ENCODE measurements at places on chromosomes 1 and 21.

- DNase-seq: no peak
These were observed 84.3 kb downstream of the LTN1 start for GRCh38 chr21:28908351-28908750.

- no peak for DNase-seq
These were observed 579 bp upstream of the TENT5C start for GRCh38 chr1:117605164-117605773.

GRCh38 chr1:206609229-206609991, 2.9 kb downstream of the EIF2D start:
- no peak for DNase-seq

- DNase-seq: no peak
These were observed 520.5 kb downstream of the SMYD3 start for GRCh38 chr1:245986404-245987218.

DNA sequence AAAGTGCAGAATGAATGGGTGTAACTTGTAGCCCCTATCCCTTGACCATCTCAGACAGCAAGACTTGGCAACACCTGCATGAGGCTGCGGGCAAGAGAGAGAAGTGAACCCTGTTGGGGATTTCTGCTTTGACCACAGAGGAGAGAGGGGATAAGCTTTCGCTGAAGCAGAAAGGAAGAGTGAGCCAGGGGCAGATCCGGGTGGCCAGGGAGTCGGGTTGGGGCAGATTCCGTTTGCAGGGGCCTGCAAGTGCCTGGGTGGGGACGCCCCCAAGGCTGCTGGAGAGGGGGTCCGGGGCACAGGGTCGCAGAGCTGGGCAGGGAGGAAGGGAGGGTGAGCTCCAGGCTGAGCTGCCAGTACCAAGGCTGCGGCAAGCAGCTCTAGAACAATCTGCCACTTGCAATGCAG, 25.3 kb upstream of the PIK3CD start:
- no peak for DNase-seq

DNA sequence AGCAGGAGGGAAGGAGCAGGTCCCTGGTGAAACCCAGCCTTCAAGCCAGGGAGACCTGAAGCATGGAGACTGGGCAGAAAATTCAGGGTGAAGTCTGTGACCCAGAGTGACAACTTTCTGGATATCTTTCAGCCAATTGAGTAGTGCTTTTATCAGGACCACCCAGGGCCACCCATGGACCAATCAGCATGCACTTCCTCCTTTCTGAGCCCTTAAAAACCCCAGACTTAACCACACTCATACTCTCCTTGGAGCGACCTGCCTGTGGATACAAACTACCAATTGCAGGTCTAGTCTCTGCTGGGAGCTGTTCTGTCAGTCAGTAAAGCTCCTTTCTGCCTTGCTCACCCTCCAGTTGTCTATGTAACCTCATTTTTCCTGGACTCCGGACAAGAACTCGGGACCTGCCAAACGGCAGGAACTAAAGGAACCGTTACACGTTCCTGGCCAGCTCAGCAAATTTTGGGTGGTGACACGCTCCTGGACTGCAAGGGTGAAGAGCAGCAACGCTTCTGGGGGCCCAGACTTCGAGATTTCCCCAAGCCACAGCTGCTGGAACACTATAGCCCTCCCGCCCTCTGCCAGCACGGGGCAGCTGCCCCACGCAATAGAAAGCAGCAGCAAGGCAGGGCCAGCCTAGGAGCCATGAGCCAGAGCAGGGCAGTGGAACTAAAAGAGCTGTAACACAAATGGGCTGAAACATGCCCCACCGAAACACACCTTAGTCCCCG, 1183.4 kb downstream of the AMY1C start:
- DNase-seq: no peak

DNA sequence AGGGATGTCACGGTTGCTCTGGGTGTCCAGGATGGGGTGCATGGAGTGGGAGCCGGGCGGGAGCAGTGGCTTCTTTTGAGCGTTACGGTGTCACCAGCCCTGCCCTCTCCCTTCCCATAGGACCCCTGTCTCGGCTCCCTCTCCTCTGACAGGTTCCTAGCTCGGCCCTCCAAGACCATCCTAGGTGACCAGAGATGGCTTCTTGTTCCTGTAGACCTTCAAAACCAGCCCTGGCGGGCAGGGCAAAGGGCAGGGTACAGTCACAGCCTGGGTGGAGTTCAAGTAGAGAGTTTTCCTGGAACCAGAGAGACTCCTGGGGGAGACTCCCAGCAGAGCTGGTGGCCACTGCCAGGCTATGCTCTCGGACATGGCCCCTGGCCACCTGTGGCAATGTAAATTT, 345.6 kb upstream of the AJAP1 start:
- no peak for DNase-seq

DNA sequence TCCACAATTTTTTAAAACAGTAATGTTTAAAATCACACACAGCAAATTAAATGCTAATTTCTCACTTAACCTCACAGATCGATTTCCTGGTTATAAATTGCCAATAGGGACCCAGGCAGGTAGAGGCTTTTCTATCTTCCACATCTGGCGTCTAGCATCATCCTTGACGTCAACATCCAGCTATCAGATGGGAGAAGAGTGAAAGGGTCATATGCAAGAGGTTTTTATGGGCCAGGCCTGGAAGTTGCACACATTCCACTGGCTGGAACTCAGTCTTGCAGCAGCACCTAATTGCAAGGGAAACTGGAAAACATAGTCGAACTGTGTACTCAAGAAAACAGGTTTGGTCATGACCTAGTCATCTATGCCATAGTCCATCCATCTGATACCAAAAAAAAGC, 6.0 kb upstream of the EEIG2 start:
- DNase-seq: no peak

DNA sequence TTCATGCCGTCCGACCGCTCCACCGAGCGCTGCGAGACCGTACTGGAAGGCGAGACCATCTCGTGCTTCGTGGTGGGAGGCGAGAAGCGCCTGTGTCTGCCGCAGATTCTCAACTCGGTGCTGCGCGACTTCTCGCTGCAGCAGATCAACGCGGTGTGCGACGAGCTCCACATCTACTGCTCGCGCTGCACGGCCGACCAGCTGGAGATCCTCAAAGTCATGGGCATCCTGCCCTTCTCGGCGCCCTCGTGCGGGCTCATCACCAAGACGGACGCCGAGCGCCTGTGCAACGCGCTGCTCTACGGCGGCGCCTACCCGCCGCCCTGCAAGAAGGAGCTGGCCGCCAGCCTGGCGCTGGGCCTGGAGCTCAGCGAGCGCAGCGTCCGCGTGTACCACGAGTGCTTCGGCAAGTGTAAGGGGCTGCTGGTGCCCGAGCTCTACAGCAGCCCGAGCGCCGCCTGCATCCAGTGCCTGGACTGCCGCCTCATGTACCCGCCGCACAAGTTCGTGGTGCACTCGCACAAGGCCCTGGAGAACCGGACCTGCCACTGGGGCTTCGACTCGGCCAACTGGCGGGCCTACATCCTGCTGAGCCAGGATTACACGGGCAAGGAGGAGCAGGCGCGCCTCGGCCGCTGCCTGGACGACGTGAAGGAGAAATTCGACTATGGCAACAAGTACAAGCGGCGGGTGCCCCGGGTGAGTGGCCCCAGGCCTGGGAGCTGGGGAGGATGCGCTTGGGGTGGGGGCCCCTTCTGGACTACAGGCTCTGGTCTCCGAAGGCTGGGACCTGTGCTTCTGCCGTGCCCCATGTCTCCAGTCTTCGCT, 1.1 kb downstream of the SKI start:
- no peak for DNase-seq

DNA sequence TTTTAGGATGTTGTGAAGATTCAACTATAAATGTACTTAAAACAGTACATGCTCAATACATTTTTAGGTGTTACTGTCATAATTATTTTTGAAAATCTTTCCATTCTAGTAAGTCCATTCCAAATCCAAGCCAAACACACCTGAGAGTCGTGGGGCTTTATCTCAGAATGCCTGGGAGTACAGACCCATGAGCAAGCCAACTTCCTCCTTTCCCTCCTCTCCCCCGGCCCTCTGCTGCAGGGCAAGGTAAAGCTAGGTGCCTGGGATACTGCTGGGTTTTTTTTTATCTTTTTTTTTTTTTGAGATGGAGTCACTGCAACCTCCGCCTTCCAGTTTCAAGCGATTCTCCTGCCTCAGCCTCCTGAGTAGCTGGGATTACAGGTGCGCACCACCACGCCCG, 16.5 kb downstream of the TMEM51 start:
- no peak for DNase-seq

- DNase-seq: no peak
These were observed 70.7 kb downstream of the KCNJ6 start for GRCh38 chr21:37845535-37845934.

DNA sequence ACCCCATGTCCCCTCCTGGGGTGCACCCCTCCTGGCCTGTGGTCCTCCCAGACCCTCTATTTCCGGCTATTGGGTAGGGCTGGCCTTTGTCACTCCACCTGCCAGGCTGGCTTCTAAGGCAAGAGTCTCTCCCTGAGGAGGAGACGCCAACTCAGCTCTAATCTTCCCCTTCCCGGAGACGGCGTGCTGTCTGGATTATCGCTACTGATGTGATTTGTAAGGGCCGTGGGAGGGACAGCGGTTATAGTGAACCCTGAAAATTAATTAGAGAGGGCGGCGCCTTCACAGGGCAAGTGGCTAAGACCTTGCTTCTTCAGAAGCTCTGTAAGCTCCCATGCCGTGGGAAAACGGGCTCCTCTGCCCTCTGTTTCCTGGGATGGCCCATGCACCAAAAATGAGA, 207.0 kb upstream of the VAMP3 start:
- no peak for DNase-seq

- no peak for DNase-seq
These were observed 48.1 kb upstream of the MPC2 start for GRCh38 chr1:167984886-167985489.

GRCh38 chr1:85976516-85977205, 179.9 kb downstream of the COL24A1 start:
- no peak for DNase-seq

GRCh38 chr1:231207437-231207836, 33.6 kb upstream of the GNPAT start:
- DNase-seq: no peak

DNA sequence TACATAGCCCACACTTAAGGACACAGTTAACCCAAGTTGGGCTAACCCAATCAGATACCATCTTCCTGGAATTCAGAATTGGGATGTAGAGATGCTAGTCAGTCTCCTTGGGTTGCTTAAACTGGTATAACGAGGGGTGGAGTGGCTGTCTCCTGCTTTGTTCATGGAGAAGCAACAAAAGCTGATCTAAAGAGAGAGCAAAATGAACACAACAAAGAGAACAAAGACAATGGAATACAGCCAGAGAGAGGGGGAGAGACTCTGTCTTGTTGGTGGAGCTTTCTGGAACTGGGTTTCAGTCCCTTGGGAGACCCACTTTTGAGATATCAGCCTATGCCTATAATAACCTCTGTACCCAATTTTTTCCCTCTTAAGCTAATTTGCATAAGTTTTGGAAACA, 138.1 kb downstream of the ATG4C start:
- DNase-seq: no peak

- no peak for DNase-seq
These were observed 40.8 kb upstream of the LRRC3 start for GRCh38 chr21:44414291-44415072.

DNA sequence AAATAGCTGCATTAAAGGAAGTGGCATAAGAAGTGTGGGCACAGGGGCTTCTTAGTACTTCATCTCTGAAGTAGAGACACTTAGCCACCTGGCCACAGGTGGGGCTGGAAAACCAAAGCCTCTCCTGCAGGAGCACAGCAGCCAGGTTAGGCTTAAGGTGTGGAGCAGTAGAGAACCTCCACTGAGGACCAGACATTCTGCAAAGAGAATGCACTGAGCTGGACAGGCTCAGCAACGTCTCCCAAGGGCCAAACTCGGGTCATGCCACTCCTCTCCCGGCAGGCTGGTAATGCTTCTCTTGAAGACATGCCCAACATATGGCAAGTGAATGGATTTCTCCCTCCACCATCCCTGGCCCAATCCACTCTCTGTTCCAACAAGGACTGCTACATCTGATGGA, 33.0 kb upstream of the LRRC38 start:
- DNase-seq: no peak

GRCh38 chr21:45998871-45999580, 17.5 kb downstream of the COL6A1 start:
- no peak for DNase-seq

DNA sequence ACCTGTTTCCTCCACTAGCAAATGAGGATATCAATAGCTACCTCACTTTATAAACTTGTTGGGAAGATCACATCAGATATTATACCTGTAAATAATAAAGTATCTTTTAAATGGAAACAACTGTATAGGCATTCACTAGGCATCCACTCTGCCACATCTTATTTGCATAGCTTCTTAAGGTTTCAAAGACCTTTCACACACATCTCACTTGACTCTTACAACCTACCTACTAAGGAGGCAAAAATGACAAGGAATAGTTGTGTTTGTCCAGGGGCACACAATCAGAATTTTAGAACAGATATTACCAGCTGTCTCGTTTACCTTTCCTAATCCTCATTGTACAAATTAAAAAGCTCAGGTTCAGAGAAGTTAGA, 51.5 kb downstream of the VANGL2 start:
- DNase-seq: no peak

DNA sequence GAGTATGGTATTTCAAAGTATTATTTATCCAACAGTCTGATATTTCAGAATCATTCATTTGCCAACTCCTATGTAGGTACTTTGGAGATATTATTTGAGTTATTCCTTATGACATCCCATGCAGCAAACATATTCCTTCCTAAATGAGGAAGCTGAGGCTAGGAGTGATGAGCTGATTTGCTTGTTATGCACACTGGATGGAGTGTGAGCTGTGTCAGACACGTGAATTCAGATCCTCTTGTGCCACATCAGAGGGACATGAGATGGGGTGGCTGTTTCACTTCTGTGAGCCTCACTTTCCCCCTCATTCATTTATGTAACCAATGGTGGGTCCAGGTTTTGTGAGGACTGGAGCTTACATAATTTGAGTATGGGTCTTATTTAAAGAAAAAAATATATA, 215.9 kb downstream of the DISC1 start:
- DNase-seq: no peak

- no peak for DNase-seq
These were observed 1.1 kb upstream of the YBX1 start for GRCh38 chr1:42680921-42681683.

GRCh38 chr1:169964206-169964605, 70.5 kb upstream of the SCYL3 start:
- no peak for DNase-seq

DNA sequence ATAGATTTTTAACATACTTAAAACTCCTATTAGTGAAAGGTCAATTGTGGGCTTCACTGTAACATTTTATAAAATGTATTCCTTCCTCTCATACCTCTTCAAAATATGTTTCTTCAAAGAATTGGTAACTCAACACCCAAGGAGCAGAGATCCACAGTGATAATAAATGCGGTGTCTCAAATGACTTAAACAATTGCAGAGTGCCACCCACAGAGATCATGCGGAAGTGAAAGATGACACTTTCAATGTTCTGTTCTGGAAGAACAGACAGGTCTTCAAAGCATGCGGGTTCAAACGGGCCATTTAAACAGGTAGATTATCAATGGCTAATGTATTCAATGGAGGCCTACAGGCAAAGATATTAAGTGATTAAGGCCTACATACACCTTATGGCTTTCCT, 157.0 kb upstream of the GREM2 start:
- DNase-seq: no peak

Data from stimulated activated CD4-positive, alpha-beta T cell treated with anti-CD3 and anti-CD28 coated beads, TNF-alpha, amount 100 ng/mL, for 48 hours (primary cell).